ENCODE measurements at places on chromosomes 13 and 19.

- H3K4me3 ChIP-seq = no peak overlapping the region
- H3K27ac ChIP-seq = no peak overlapping the region
- no peak for DNase-seq
- H3K36me3 ChIP-seq = peaks cover 23% of the 10 kb centered on the region
Observed at GRCh38 chr19:8491574-8491973, 10.9 kb downstream of the PRAM1 start.

GRCh38 chr19:41039806-41040205 is 48.4 kb upstream of the CYP2A13 start:
- H3K27me3 ChIP-seq = peaks cover 23% of the 10 kb centered on the region
- H3K4me1 ChIP-seq = no peaks in the 10 kb centered on the region
- no peak overlapping the region for H3K4me3 ChIP-seq

DNA sequence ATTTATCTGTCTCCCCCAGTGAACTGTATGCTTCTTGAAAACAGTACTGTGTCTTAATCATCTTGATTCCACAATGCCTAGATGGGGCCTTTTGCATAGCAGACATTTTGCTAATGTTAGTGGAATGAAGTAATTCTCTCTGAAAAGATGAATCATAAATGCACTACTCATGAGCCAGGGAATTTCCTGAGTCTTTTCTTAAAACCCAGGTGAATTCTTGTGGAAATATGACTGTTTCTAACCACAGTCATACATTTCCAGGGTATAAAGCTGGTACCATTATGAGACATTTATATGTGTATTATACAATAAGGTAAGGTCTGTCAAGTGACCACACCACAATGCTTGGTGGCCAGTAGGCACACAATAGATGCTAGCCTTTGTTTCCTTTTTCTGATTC is 5.5 kb upstream of the KCTD4 start:
- H3K4me1 ChIP-seq = peaks cover 86% of the 10 kb centered on the region
- H3K27me3 ChIP-seq = no peaks in the 10 kb centered on the region
- DNase-seq = peak; percentile 90
- H3K4me3 ChIP-seq = peak overlapping the region; percentile 74

GRCh38 chr13:24147570-24147963 is 13.0 kb upstream of the SPATA13 start:
- H3K27ac ChIP-seq = peak overlapping the region; percentile 96
- H3K4me3 ChIP-seq = peak overlapping the region; percentile 18
- H3K36me3 ChIP-seq = no peaks in the 10 kb centered on the region
- H3K4me1 ChIP-seq = peaks cover 49% of the 10 kb centered on the region
- peaks cover 1% of the 10 kb centered on the region for H3K27me3 ChIP-seq
- DNase-seq = no peak

GRCh38 chr13:42021851-42022250 is 26.6 kb upstream of the DGKH start:
- H3K4me3 ChIP-seq = no peak overlapping the region
- no peak for DNase-seq
- no peak overlapping the region for H3K27ac ChIP-seq

- H3K4me3 ChIP-seq = no peak overlapping the region
- DNase-seq = no peak
- H3K27ac ChIP-seq = no peak overlapping the region
- no peaks in the 10 kb centered on the region for H3K4me1 ChIP-seq
Observed at GRCh38 chr19:13330285-13330684, 176.0 kb downstream of the CACNA1A start.

DNA sequence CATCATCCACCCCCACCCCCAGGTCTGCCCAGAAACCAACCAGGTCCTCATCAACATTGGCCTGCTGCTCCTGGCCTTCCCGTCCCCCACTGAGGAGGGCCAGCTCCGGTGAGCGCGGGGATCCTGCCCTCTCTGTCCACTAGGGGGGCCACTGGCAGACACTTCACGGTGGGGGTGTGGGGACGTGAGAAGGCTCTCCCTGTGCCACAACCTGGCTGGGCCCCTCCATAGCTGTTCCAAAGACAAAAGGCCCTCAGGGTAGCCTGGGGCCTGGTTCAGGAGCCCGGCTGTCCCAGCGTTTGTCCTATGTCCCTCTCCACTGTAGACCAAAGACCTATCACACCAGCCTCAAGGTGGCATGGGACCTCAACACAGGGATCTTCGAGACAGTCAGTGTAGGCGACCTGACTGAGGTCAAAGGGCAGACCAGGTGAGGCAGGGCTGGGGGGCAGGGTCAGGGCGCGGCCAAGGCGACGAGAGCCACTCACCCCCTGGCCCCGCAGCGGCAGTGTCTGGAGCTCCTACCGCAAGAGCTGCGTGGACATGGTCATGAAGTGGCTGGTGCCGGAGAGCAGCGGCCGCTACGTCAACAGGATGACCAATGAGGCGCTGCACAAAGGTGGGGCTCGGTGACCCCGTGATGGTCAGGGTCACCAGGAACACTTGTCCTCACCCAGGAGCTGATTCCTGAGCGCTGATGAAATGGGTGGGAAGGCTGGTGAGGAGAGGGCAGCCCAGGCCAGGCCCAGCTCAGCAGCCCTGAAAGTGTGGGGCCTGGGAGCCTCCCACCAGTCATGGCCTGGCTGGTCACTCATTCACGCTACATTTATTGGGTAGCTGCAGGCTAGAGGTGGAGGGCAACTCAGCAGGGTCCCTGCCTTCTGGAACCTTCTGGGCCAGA is 7.9 kb downstream of the DCAF15 start:
- no peak for DNase-seq
- no peak overlapping the region for H3K27ac ChIP-seq
- peaks cover 10% of the 10 kb centered on the region for H3K36me3 ChIP-seq
- no peak overlapping the region for H3K4me3 ChIP-seq
- no peaks in the 10 kb centered on the region for H3K27me3 ChIP-seq

GRCh38 chr13:20127262-20127561 is 33.6 kb downstream of the GJA3 start:
- no peak overlapping the region for H3K27ac ChIP-seq
- H3K36me3 ChIP-seq = no peaks in the 10 kb centered on the region
- H3K4me1 ChIP-seq = peaks cover 21% of the 10 kb centered on the region
- DNase-seq = no peak

- H3K27me3 ChIP-seq = peaks cover 3% of the 10 kb centered on the region
- H3K36me3 ChIP-seq = no peaks in the 10 kb centered on the region
- DNase-seq = no peak
- H3K4me1 ChIP-seq = peaks cover 6% of the 10 kb centered on the region
- H3K27ac ChIP-seq = no peak overlapping the region
- no peak overlapping the region for H3K4me3 ChIP-seq
Observed at GRCh38 chr19:1230783-1231489, 6.9 kb downstream of the CBARP start.

DNA sequence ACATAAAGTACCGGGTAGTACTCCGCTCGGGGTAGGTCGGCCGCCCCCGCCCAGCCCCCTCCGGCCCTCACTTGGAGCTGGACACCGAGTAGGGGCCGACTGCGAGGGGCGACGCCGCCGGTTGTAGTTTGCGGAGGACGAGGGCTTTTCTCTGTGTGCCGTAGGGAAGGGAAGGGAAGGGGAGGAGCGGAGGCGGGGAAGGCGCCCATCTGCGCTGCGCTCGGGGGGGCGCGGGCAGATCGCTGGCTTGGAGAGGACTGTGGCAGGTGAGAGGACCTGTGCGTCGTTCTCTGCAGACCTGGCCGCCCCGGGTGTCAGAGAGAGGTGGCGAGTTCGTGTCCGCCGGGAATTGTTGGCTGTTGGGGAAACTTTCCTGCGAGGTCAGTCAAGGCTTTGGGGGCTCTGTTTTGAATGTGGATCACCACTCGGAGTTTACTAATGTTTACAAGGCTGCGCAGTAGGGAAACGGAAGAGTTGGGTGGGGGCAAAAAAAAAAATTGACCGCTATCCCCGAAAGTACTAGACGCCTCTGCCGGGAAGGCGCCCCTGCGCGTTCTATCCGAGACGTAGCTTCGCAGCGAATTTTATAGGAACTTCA is 1.4 kb downstream of the ING1 start:
- H3K36me3 ChIP-seq = peaks cover 5% of the 10 kb centered on the region
- peaks cover 30% of the 10 kb centered on the region for H3K4me1 ChIP-seq
- peak overlapping the region; percentile 93 for H3K27ac ChIP-seq
- DNase-seq = no peak
- peaks cover 11% of the 10 kb centered on the region for H3K27me3 ChIP-seq

- no peak overlapping the region for H3K4me3 ChIP-seq
- no peak for DNase-seq
- no peaks in the 10 kb centered on the region for H3K27me3 ChIP-seq
- H3K36me3 ChIP-seq = peaks cover 38% of the 10 kb centered on the region
- no peak overlapping the region for H3K27ac ChIP-seq
- H3K4me1 ChIP-seq = peaks cover 3% of the 10 kb centered on the region
Observed at GRCh38 chr13:83190020-83190419, 692.3 kb downstream of the SLITRK1 start.

DNA sequence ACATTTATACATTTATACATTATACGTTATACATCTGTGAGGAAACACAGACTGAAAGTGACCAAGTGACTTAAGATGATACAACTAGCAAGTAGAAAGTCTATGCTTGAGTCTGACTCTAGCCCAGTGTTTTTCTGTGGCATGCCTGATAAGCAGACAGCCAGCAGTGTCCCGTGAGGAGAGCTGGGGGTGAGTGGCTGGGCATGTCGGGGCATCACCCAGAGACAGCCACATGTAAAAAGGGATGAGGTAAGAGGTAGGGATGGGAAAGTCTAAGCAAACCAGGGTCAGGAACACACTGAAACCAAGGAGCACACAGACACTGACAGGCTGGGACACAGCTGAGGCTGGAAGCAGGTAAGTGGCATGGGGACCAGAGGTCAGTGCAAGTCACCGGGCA is 333.2 kb downstream of the FOXO1 start:
- H3K36me3 ChIP-seq = no peaks in the 10 kb centered on the region
- H3K4me1 ChIP-seq = peaks cover 5% of the 10 kb centered on the region
- no peak overlapping the region for H3K27ac ChIP-seq
- peaks cover 4% of the 10 kb centered on the region for H3K27me3 ChIP-seq
- no peak overlapping the region for H3K4me3 ChIP-seq

DNA sequence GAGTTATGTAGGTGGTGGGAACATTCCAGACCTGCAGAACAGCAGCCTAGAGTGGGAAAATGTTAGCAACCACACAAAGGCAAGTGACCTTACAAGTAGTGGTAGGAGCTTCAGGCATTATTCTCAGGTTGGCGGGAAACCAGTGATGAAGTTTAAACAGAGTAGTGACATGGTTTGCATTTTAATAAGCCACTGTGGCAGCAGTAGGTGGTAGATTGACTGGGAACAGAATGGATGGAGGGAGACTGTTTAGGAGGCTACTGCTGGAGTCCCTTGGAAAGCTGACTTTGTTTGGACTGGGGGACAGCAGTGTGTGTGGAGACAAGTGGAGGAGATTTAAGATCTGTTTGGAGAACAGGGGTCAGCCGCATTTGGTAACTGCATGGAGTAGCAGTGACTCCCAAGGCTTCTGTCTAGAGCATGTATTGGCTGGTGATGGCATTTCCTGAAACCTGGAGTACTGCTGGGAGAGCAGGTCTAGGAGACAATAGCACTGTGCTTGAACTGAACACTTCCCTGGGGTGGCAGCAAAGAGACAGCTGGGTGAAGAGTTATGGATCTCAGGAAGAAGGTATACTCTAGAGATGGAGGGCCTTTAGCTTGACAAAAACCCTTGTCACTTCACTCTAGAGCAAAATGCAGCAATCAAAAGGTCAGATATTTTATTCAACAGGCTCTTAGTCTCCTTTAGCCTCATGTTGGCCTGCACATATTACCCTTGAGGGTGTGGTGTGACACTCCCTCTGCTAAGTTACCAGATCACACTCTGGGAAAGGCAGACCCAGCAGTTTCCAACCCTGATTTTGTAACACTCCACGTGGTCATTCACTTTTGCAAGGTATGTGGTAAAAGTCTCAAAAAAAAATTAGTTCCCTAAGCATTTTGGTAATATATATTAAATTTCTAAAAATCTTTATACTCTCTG is 70.3 kb downstream of the DHRS12 start:
- H3K36me3 ChIP-seq = peaks cover 7% of the 10 kb centered on the region
- peaks cover 31% of the 10 kb centered on the region for H3K4me1 ChIP-seq
- DNase-seq = peak; percentile 7
- peak overlapping the region; percentile 68 for H3K27ac ChIP-seq
- H3K4me3 ChIP-seq = no peak overlapping the region

GRCh38 chr13:35630551-35631275 is 154.2 kb upstream of the MAB21L1 start:
- H3K36me3 ChIP-seq = no peaks in the 10 kb centered on the region
- H3K4me3 ChIP-seq = no peak overlapping the region
- peaks cover 26% of the 10 kb centered on the region for H3K4me1 ChIP-seq
- H3K27ac ChIP-seq = no peak overlapping the region
- DNase-seq = peak; percentile 55
- no peaks in the 10 kb centered on the region for H3K27me3 ChIP-seq

DNA sequence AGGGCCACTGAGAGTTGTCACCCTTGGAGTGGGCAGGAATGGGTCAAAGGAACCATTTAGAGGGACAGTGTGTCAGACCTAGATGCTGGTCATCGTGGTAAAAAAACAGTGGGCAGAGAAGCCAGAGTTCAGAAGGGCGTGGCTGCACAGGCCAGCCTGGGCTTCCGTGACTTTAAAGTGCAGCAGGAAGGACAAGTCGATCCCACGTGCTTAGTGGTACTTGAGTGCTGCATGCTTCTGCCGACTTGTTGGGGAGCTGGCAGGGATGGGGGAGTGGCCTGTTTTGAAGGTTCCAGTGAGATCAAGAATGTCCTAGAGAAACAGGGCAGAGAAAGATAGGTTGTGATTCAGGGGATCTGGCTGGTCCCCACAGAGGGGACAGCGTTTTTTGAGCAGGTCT is 17.0 kb downstream of the LYL1 start:
- H3K4me1 ChIP-seq = no peaks in the 10 kb centered on the region
- no peak for DNase-seq
- peaks cover 9% of the 10 kb centered on the region for H3K27me3 ChIP-seq
- peaks cover 17% of the 10 kb centered on the region for H3K36me3 ChIP-seq
- H3K27ac ChIP-seq = no peak overlapping the region

- peaks cover 2% of the 10 kb centered on the region for H3K27me3 ChIP-seq
- H3K36me3 ChIP-seq = peaks cover 9% of the 10 kb centered on the region
- H3K4me3 ChIP-seq = no peak overlapping the region
- DNase-seq = no peak
- no peak overlapping the region for H3K27ac ChIP-seq
- H3K4me1 ChIP-seq = no peaks in the 10 kb centered on the region
Observed at GRCh38 chr19:28224441-28224840, 988.5 kb downstream of the UQCRFS1 start.

DNA sequence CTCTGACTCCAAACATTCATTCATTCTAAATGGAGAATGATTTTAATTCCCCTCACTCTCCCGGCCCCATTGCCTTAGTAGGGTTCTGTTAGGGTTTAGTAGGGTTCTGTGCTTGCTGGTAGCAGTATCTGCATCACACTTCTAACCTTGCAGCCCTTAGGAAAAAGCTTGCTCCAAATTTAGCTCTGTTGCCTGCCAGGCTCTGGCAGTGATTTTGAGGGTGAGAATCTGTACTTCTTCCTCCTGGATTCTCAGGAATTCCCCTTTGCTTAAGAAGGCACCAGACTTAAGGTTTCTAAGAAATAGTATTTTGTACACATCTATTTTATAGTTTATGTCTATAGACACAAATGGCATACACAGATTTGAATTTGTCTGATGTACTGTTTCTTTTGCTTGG is 14.7 kb downstream of the B3GLCT start:
- peak overlapping the region; percentile 33 for H3K4me3 ChIP-seq
- no peak overlapping the region for H3K27ac ChIP-seq
- H3K4me1 ChIP-seq = peaks cover 24% of the 10 kb centered on the region
- no peak for DNase-seq
